A172 (cell line): ENCODE measurements at places on chromosomes 7 and 10.
A peak's percentile ranks its signal among the peaks of the same experiment; 100 is the strongest.

GRCh38 chr7:141359740-141360415, 191.3 kb upstream of the AGK start:
- peak; percentile 80 for DNase-seq

DNA sequence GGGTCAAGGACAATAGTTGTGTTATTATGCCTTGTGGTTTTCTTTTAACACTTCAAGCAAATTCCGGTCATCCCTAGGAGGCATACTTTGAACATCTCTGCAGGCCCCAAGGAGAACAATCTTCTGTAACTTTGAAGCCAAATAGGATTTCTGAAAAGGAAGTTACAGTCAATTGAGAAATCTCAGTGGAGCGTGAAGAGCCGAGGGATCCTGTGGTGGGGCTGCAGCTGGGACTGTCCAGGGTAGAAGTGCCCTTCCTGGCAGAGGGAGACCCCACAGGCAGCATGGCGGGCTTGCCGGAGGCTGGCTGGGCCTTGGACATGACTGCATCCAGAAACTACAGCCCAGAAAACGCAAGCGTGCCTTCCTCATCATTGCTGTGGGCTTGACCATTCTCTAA, 179.7 kb downstream of the PTPN20 start:
- no peak for DNase-seq

GRCh38 chr7:113915956-113916355, 2.9 kb downstream of the PPP1R3A start:
- DNase-seq: no peak

GRCh38 chr7:123492485-123492884, 41.9 kb downstream of the IQUB start:
- peak; percentile 4 for DNase-seq

GRCh38 chr7:83355143-83355542, 192.5 kb upstream of the PCLO start:
- DNase-seq: no peak

- no peak for DNase-seq
Observed at GRCh38 chr7:102073931-102074880, 212.5 kb upstream of the SH2B2 start.

DNA sequence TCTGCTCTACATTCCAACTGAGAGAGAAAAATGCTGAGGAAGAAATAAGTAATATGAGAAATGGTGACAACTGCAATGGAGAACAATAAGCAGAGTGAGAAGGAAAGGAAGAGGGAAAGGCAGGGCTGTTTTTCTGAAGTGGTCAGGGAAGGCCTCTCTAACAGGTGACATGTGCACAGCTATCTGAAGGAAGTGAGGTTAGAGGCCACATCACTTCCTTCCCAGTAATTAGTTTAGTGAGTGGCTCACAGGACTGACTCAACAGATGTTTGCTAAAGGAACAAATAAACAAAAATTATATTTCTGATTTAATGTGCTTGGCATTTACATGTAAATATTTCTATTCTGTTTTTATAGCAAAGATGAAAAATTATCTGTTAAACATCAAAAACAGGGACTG, 77.9 kb downstream of the ARHGAP21 start:
- DNase-seq: peak; percentile 28

GRCh38 chr7:87806150-87806549, 70.0 kb downstream of the SLC25A40 start:
- no peak for DNase-seq

- DNase-seq: no peak
Observed at GRCh38 chr10:9068003-9068402, 1013.5 kb downstream of the GATA3 start.

DNA sequence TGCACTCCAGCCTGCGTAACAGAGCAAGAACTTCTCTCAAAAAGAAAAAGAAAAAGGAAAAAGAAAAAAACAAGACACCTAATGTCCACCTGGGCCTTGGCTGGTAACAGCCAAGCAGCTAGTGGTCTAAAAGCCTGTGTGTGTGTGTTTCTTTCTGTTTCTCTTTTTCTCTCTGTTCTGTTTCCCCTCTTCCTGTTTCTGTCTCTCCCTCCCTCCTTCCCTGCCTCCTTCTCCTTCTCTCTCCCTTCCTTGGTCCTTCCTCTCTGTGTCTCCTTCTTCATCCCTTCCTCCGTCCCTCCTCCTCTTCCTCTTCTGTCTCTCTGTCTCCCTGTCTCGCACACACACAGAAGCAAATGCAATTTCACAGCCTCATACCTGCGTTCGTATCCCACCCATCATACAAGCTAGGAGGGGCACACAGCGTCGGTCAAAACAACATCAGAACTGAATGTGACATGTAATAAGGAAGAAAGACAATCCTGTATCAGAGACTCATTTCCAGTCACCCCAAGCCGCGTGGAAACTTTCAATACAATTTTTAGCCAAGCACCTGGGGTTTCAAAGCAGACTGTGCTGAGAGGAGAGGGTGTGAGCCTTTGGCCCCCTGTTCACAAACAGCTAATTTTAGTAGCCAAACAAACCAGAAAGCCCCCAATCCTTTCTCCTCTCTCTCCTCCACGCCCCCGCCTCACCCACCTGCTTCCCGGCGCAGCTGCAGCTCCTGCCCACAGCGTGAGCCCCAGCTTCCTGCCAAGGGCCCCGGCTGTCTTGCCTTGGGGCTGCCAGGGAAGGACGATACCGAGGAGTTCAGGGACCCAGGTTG, 50.2 kb upstream of the GNA12 start:
- DNase-seq: no peak

DNA sequence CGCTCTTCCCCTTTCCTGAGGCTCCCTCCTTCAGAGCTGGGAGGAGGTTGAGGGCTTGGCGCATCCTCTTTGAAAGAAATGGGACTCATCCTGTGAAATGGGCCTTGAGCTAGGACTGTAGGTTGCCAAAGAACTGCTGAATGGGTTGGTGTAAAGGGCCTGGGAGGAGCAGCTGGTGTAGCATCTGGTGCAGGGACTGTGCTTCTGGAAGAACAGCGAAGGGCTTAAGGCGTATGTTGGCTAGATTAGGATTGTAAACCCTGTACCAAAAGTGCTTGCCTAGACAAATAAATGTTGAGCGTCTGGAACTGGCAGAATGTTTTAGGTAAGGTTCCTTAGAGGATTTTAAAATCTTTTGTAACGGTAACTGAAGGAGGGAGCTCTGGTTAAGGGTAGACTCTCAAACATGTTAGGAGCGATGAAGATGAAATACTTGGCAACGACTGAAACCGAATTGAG, 563 bp downstream of the STAM start:
- peak; percentile 23 for DNase-seq

DNA sequence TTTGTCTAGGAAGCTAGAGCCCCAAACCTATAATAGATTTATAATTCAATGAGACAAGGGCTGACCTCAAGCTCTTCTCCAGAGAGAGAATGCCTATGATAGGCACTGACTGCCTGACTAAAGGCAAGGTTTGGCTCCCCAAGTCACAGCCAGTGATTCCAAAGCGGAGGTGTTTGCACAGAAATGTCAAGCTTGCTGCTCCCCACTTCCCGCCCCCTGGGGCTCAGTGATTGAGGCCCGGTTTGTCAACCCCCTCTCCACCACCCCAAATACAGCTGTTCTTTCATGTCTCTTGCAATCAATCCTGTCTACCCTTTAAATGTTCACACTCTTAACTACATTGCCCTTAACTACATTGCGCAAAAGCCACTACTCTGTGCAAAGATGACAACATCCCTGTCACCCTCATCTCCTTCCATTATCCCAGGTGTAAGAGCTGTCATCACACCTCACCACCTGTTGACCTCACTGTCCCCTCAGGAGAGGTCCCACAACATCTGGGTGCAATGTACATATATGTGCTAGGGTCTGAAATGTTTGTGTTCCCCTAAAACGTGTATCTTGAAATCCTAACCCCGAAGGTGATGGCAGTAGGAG, 58.0 kb downstream of the NUDCD3 start:
- DNase-seq: no peak

DNA sequence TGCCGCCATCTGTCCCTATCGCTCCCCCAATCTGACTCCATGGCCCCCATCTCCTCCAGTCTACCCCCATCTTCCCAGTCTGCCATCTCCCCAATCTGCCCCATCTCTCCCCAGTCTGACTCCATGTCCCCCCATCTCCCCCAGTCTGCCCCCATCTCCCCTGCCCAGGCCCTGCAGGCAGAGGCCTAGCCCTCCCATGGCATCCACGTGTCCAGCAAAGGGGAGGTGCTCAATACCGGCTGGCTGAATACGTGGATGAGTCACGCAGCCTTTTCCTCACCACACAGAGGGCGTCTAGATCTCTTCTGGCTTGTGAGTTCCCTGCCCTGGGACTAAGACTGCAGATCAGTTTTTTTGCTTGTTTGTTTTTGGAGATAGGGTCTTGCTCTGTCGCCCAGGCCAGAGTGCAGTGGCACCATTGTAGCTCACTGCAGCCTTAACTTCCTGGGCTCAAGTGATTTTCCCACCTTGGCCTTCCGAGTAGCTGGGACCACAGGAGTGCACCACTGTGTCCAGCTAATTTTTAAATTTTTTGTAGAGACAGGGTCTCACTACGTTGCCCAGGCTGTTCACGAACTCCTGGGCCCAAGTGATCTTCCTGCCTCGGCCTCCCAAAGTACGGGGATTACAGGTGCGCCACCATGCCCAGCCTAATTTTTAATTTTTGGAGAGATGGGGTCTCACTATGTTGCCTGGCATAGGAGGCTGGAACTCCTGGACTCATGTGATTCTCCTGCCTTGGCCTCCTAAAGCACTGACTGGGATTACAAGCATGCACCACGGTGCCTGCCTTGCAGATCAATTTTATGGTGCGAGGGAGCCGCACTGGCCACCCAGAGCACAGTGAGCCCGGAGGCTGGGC, 15.3 kb upstream of the GPR146 start:
- DNase-seq: peak; percentile 96

- no peak for DNase-seq
Observed at GRCh38 chr10:18155321-18155720, 15.1 kb downstream of the CACNB2 start.

- no peak for DNase-seq
Observed at GRCh38 chr7:55180963-55181542, 162.2 kb downstream of the EGFR start.

DNA sequence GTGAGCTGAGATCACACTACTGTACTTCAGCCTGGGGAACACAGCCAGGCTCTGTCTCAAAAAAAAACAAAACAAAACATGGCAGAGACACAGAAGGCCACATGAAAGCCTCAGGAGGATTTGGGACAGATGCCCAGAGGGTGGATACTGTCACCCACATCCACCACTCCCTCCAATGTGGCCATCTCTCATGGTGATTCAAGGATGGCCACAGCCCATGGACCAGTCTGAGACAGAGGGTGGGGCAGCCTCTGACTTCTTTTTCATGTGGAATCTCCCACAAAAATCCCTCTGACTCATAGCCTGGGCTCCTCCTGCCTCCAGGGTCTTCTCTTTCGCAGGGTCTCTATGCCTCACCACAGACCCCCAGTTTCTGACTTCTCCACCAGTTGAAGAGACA, 59.0 kb upstream of the GTF2I start:
- DNase-seq: peak; percentile 100

- no peak for DNase-seq
Observed at GRCh38 chr7:133676805-133677370, 424.0 kb downstream of the EXOC4 start.

DNA sequence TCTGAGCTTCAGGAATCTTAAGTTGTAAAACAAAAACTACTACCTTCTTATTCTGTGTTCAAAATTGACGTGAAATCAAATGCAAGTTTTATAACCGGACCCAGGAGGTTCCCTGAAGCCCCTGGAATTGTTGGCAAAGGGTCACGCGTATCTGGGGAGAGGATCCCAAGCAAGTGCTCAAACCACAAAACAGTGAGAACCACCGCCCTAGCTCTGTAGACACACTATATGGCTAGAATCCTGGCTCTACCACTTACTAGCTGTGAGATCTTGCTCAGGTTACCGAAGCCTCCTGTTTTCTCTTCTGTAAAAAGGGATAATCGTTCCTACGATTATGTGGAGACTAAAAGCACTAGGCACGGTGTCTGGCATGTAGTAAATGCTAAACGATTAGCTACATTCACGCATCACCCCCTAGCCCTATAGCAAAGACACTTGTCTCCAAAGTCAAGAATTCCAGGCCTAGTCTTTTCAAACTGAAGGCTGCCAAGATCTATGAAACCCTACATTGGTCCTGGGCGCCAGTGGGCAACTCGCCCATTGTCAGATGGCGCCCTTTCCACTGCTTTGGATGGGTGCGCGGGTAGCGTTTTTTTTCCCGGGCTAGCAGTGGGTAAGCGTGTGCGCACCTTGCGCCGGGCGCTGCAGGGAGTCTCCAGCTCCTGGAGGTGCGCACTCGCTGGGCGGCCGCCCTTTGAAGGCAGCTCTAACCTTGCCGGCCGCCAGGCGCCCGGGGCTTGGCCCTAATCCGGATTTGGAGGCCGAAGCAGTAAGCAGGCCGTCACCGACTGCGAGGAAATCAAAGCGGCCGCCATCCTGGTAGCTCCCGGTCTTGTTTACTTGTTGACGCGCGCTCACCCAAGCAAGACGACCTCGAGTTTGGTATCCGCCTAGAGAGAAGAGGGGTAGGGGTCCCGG, 11.6 kb upstream of the NKX2-3 start:
- no peak for DNase-seq

DNA sequence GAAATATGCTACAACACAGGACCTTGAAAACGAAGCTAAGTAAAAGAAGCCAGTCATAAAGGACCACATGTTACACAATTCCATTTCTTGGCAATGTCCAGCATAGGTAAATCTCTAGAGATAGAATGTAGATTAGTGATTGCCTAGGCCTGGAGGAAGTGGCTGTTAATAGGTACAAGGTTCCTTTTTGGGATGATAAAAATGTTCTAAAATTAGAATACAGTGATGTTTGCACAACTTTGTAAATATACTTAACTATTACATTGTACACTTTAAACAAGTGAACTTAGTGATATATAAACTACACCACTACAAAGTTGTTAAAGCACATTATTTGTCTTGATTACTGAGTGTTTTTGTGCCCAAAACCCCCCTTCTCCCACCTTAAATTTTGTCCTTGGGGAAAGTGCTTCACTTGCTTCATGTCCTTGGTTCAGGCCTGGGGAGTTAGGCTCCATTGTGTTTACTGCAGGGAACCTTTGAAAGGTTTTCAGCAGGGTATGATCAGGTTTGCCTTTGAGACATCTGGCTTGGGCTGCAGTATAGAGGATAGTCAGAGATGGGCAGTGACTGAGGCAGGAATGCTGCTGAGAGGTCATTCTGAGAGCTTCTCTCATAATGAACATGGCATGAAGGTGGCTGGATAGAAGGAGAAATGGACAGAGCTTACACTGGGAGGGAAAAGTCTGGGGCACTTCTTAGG, 1052.6 kb downstream of the REEP3 start:
- no peak for DNase-seq

DNA sequence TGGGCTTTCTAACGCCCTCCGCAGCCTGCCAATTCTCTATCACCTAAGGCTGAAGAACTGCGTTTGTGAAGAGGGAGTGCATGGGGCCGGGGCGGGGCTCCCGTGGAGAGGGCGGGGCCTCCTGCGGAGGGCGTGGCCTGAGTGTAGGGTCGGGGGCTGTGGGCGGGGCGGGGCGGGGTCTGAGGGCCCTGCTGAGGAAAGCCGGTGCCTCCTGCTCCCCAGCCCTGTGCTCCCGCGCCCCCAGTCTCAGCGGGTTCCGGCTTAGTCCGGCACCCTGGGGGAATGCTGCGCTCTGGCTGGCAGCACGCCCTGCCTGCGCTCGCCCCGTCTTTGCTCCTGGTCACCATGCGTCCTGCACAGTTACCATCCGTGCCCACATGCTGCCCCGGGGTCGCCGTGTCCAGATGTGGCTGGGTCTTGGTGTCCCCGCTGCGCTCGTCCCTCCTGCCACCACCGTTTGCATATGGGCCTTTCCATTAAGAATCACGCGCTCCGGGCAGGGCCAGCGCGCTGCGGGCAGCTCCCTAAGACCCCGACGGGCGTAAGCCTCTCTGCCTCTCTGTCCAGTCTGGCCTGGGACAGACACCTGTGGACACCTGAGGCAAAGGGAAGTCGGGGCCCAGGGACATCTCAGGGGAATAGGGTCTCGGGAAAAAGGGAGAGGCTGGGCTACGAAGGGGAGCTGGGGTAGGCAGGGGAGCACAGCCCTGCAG, 144.0 kb upstream of the RET start:
- no peak for DNase-seq
